IMR-90 (cell line): ENCODE measurements at places on chromosomes 12 and 14.

GRCh38 chr12:71159878-71160277 is 2.1 kb upstream of the TSPAN8 start:
- DNase-seq: no peak

GRCh38 chr12:50580436-50580835 is 75.7 kb downstream of the DIP2B start:
- no peak for DNase-seq

GRCh38 chr14:79325071-79325470 is 886.2 kb downstream of the DIO2 start:
- DNase-seq: peak; percentile 7

- DNase-seq: no peak
Measured at GRCh38 chr12:103783744-103784664, 57.0 kb downstream of the NT5DC3 start.

DNA sequence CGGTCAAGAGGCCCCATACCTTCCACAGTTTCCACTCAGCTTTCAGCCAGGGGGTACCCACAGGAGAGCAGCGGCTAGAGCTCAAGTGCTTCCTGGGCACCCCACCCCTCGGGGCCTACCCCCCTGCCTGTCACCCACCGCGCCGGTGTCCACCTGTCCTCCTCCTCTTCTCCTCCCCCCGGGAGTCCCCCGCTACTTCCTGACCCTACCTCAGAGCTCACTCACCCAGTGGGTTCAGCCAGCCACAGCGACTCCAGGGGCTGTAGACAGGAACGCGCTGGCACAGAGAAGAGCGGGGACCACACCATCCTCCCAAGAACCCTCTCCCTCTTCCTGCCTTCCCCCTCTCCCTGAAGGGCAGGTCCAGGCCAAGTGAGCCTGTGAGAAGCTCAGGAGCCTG is 123.0 kb downstream of the ESRRB start:
- DNase-seq: no peak

GRCh38 chr14:81298122-81298521 is 77.4 kb upstream of the GTF2A1 start:
- no peak for DNase-seq

GRCh38 chr12:614411-614970 is 48.8 kb downstream of the NINJ2 start:
- no peak for DNase-seq

GRCh38 chr14:33979613-33980276 is 28.9 kb upstream of the EGLN3 start:
- DNase-seq: no peak

DNA sequence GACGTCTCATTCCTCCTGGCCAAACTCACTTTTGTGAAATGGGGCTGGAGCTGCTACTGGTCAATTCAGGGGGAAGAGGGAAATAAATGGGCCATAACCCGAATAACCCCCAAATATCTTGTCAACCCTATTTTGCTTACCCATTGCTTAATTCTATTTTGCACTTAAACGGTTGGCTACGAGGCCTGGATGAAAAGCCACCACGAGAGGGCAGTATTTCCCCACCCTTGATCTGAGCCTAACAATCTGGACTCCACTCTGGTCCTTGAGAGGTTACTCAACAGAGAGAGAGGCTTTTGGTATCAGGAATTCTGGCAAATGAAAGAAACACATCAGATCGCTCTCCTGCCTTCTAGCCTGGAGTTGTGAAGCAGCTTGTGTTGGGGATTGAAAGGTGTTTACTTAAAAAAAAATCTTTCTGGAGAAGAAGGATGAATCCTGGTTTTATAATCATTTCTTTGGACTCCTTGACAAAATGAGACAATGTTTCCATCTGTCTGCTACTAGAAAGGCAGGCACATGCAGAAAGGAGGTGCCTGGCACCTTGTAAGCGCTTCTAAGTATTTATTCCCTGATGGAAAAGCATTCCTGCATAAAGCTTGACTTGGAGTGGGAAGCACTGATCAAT is 22.4 kb upstream of the FBXO21 start:
- peak; percentile 71 for DNase-seq

GRCh38 chr12:120109570-120110267 is 6.8 kb downstream of the RAB35 start:
- DNase-seq: no peak

DNA sequence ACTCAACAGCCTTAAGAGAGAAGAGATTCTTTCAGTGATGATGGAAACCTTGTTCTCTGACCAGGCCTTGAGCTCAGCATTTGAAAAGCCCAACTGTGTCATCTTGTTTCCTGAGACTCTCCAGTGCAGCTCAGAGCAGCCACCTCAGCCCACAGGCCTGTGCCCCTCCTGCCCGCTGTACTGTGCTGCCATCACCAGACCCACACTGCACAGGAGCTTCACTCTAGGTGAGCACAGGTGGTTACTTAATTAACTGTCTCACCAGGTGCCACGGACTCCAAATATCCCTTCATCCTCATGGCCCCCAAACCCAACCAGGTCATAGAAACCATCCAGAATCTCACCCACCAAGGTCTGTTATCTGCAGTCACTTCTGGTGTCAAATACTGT is 51.3 kb downstream of the JAG2 start:
- DNase-seq: no peak

DNA sequence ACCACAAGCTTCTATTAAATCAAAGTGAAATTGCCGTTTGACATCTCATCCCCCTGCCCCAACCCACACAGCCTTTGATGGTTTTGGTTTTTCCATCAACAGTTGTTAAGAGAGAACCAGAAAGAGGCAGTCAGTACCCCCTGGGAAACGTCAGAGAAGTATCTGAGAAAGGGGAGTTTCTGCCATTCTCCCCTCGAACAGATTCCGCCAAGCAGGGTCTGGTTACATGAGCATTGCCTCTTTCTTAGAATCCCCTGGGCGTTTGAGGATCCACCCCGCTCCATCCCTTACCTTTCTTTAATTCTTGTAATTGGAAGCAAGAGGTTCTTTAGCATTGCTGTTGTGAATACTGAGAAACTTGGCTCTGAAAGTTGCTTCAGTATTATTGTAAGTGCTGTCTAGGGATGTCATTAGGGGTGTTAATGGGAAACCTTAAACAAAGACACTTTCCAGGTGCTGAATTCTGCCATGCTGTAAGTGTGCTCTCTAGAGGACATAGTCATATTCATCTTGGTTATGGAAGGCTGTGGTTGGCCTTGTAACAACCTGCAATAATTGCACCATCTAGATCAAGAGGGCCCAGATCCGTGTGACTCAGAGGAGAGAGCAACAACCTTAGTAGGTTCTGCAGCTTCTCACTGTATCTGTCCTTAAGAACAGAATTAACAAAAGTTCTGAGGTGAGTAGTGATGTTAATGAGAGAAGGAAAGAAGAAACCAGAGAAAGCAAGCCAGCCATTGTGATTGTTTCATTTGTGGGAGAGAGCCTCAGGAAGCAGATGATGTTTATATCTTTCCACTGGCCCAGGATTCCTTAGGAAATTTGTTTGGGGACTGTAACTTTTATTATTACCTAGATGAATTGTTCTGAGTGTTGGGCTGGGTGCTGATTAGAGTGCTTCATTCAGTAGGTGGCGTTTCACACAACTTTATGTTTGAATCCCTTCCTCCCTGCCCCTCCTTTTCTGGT is 9.0 kb downstream of the TMBIM6 start:
- DNase-seq: peak; percentile 80

DNA sequence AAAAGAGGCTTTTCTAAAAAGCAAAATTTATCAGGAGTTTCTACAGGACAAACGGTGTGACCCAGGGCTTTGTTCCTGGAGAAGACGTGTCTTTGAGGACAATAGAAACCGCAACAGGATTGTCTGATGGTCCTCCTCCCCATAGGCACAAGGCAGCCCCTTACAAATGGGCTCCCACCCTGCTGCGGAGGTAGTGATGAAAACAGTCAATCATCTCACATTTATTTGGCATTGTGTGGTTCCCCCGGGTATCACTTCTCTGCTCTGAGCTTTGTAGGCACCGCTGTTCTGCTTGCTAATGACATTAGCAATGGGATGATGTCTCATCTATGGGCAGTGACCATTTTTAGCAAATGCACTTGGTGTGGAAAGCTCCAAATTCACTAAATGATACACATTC is 155.5 kb upstream of the TMPO start:
- DNase-seq: no peak

GRCh38 chr14:65500075-65500474 is 87.5 kb downstream of the FUT8 start:
- no peak for DNase-seq
